Natural killer cell (primary cell): ENCODE measurements at places on chromosomes 16 and 17. TPM values are rescaled to one million over a fixed set of nuclear protein-coding genes. Genes with fewer than 3 reads are reported as not detected.

SOX9 gene
- not detected for total RNA-seq

ACBD4 gene
- total RNA-seq = 14.2 TPM

ZNF500 gene
- 13.0 TPM for total RNA-seq

DNA sequence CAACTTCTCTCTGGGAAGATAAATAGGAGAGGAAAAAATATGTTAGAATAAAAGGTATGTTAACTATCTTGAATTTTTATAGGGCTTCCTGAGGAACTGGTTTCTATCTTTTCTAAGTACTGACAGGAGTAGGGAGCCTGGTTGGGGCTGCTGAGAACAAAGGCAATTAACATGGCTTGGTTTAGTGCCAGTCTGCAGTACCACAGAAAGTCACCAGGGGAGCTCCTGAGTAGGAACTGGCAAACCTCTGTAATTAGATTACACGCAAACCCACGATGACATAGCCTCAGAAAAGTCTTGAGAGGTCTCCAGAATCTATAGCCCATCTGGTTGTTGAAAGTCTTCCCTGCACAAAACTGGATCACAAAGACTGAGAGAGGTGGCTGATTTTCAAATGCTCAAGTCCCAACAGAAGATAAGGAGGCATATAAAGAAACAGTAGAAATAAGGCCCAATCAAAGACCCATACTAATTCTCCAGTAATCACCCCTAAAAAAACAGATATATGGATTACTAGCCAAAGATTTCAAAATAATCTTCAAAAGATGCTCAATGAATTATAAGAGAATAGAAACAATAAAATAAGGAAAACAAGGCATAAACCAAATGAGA is 11.7 kb upstream of the CNTNAP4 start:
- H3K4me3 ChIP-seq = no peak overlapping the region
- H3K27ac ChIP-seq = no peak overlapping the region
- H3K36me3 ChIP-seq = no peaks in the 10 kb centered on the region
- DNase-seq = no peak
- no peaks in the 10 kb centered on the region for H3K27me3 ChIP-seq

- H3K36me3 ChIP-seq = peaks cover 6% of the 10 kb centered on the region
- H3K4me3 ChIP-seq = no peak overlapping the region
- no peak for DNase-seq
- no peaks in the 10 kb centered on the region for H3K27me3 ChIP-seq
These were observed 5.8 kb downstream of the ASB16 start for GRCh38 chr17:44176257-44176656.

TEKT5 gene
- not detected for total RNA-seq

GRCh38 chr16:8751481-8752311 is 45.7 kb downstream of the TMEM186 start:
- DNase-seq = no peak
- no peak overlapping the region for H3K4me3 ChIP-seq
- H3K27ac ChIP-seq = no peak overlapping the region
- H3K36me3 ChIP-seq = peaks cover 2% of the 10 kb centered on the region
- no peaks in the 10 kb centered on the region for H3K4me1 ChIP-seq
- H3K27me3 ChIP-seq = no peaks in the 10 kb centered on the region

DNA sequence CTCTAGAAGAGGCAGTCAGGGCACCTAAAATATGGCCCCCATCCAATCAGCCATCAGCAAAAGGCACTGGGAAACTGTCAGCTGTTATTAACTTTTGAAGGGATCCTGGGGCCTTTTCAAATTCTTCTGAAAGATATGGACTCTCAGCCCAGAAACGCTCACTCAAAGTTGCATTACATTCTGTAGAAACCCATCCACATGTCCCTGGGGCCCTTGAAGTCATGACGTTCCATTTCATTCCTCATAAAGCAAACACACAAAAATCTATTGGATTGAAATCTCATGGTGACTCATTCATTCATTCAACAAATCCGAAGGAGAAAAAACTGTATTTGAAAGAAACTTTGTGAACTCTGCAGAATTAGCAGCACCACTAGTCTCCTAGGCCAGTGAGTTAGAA is 215.3 kb downstream of the C16orf95 start:
- no peak overlapping the region for H3K4me3 ChIP-seq
- no peaks in the 10 kb centered on the region for H3K4me1 ChIP-seq
- DNase-seq = no peak

- H3K27ac ChIP-seq = no peak overlapping the region
- H3K4me3 ChIP-seq = no peak overlapping the region
- H3K27me3 ChIP-seq = no peaks in the 10 kb centered on the region
- DNase-seq = no peak
- no peaks in the 10 kb centered on the region for H3K4me1 ChIP-seq
These were observed 104.0 kb downstream of the BRIP1 start for GRCh38 chr17:61759362-61759761.

CDRT4 gene
- 11.8 TPM for total RNA-seq

GP1BA gene
- 2.2 TPM for total RNA-seq
